ENCODE measurements at places on chromosomes 1 and 21. TPM values are rescaled to one million over a fixed set of nuclear protein-coding genes. Genes with fewer than 3 reads are reported as not detected.

The COL16A1 gene
- total RNA-seq: 389 TPM

The RGS1 gene
- not detected for total RNA-seq

The NES gene
- total RNA-seq: 56.9 TPM

The CYP4A11 gene
- not detected for total RNA-seq

The HAO2 gene
- 0.27 TPM for total RNA-seq

The TRNAU1AP gene
- 23.3 TPM for total RNA-seq

The RPS6KA1 gene
- total RNA-seq: 18.1 TPM

The PTPN22 gene
- 0.11 TPM for total RNA-seq

The KCNJ9 gene
- 0.07 TPM for total RNA-seq

The CAMK2N1 gene
- total RNA-seq: 28.5 TPM
